Renal cortical epithelial cell (primary cell): ENCODE measurements at places on chromosomes 1 and 21.

- DNase-seq: no peak
Measured at GRCh38 chr1:227066999-227067398, 126.9 kb downstream of the COQ8A start.

- no peak for DNase-seq
Measured at GRCh38 chr1:163145435-163145834, 57.3 kb downstream of the RGS5 start.

DNA sequence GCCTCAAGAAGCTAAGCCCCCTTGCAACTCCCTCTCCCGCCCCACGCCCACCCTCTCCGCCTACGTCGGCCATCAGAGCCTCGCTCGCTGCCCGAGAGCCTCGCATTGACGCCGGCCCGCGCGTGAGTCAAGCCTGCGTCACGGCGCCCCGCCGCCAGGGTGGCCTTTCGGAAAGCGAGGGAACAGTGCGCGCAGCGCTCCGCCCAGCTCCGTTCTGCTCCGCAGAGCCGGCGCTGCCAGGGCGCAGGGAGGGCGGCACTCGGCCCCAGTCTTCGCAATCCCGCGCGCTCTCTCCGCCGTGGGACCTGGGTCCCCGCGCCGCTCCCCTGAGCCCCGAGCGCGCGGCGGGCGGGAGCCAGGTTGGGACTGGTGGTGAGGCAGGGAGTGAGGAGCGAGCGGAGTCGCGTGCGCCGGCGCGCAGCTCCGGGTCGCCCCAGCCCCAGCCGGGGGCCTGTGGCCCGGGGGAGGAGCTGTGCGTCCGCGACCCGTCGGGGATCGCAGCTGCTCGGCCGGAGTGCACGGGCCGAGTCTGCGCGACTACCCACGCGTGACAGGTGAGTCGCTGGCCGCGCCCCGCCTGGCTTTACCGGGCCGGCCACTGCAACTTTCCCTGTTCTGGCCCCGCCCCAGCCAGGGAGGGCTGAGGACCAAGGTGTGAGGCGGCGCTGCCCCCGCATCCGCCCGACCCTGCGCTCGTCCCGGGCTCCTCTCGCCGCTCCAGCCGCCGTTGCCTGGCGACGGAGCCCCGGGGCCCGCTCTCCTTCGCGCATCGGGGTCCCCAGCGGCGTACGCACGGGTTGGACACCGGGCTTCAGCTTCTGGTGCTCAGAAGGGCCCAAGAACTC is at the start of gene SLC6A17:
TSS of gene SLC6A17 (plus strand) at position 165 of the 845 bp plus-strand sequence. CDS start 16,436 bp downstream, outside the sequence.
- DNase-seq: no peak

DNA sequence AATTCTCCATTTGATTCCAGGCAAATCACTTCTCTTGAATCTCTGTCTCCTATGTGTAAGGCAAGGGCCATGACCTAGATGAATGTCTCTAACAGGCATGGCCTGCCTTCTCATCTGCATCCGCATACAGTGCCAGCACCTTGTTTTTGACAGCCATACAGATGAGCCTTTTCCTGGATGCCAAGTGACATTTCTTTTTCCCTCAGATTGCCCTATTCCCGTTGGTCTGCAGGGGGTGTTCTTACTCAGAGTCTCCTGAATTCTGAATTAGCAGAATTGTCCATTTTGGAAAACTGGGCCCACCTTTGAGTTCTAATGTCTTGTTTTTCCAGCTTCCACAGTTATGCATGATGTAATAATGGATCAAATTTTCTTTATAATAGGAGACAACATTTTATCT is 88.0 kb upstream of the ADAR start:
- DNase-seq: no peak

DNA sequence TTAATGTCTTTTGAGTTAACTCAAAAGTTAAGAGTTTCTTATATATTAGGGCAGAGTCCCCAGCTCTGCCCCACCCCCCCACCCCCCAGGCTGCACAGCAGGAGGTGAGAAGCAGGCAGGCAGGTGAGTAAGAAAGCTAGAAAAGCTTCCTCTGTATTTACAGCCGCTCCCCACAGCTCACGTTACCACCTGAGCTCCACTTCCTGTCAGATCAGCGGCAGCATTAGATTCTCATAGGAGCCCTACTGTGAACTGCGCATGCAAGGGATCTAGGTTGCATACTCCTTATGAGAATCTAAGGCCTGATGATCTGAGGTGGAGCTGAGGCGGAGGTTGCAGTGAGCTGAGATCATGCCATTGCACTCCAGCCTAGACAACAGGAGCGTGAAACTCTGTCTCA is 81.9 kb downstream of the SIM2 start:
- DNase-seq: no peak

DNA sequence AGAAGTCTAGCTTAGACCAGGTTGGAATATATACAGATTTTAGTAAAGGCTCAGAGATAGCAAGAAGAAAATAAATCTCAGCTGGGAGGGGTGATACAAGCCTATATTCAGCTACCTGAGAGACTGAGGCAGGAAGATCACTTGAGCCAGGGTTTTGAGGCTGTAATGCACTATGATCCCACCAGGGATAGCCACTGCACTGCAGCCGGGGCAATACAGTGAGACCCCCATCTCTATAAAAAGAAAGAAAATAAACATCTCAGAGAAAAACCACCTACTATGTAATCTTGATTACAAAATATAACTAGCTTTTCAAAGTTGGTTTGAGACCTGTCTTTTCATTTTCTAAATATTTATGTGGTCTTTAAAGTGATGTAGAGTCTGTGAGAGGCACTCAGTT is 47.7 kb downstream of the IL23R start:
- DNase-seq: no peak

DNA sequence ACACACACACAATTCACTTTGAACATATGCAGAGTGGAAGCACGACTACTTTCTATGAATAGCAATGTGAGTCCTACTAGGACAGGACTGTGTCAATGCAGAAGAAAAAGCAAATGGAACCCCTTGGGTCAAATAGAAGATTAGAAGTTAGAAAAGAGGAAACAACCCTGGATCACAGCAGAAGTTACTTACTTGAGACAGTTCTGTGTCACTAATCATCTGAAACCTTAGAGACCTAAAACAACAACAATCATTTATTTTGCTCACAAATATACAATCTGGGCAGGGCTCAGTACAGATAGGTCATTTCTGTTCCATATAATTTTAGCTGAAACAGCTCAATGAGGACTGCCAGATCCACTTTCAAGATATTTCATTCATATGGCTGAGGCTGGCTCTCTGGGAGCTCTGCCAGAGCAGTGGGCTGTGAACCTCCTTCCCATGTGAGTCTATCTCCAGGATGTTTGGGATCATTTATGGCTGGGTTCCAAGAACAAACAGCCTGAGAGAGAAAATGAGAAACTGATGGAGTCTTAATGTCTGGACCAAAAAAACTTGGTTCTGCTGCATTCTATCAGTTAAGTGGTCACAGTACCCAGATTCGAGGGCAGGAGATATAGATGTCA is 42.5 kb upstream of the IL10 start:
- DNase-seq: peak; percentile 82

GRCh38 chr1:203932556-203932955 is 71.2 kb downstream of the SNRPE start:
- no peak for DNase-seq

DNA sequence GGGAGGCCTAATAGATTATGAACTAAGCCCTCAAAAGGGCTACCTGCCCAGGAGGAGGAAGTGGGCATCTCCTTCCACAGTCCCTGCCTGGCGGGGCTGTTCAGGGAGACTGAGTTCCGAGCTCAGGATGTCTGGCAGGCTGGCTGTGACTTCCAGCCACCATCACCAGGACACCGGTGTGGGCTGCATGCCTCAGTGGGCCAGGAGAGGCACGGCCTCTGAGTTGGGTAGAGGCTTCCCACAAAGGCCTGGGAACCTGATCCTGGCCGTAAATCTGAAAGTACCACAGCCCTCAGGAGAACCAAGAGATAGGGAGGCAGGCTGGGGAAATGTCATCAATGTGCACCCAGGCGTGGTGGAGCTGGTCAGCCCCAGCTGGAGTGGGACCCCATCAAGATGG is 29.1 kb downstream of the NTPCR start:
- no peak for DNase-seq

GRCh38 chr1:197695961-197696360 is 79.3 kb downstream of the DENND1B start:
- DNase-seq: no peak

DNA sequence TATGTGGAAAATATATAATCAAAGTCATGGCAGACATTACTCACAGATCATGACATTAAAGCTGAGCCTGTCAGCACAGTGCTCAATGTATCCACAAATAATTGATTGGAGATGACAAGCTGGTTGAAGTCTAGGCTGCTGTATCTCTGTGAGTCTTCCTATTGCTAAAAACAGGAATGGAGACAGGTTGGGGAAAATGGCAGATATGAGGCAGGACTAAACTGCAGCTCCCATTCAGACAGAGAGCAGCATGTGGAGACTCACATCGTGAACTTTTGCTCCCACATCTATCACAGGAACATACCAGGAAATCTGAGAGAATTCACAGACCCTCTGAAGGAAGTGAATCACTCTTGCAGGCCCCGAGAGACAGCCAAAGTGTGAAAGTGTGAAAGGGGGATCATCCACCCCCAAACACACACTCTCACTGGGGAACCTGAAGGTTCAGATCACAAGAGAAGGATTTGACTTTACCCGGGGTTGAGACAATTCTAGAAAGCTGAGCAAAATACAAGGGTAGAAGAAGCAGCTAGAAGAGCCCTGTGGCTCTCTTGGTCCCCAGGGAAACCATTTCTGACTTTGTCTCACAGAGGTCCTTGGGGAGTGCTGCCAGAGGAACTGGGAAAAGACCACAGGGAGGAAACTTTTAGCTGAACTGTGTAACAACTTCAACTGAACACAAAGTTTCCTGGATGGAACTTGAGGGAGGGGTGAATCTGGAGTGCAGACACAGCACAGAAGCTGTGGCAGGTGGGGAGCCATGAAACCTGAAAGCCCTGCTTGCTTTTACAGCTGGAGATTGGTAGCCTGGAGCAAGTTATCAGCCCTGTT is 173.4 kb downstream of the S1PR1 start:
- no peak for DNase-seq

GRCh38 chr21:42409366-42409765 is 5.7 kb downstream of the UBASH3A start:
- no peak for DNase-seq

- no peak for DNase-seq
Measured at GRCh38 chr1:8263791-8264190, 54.1 kb upstream of the SLC45A1 start.

DNA sequence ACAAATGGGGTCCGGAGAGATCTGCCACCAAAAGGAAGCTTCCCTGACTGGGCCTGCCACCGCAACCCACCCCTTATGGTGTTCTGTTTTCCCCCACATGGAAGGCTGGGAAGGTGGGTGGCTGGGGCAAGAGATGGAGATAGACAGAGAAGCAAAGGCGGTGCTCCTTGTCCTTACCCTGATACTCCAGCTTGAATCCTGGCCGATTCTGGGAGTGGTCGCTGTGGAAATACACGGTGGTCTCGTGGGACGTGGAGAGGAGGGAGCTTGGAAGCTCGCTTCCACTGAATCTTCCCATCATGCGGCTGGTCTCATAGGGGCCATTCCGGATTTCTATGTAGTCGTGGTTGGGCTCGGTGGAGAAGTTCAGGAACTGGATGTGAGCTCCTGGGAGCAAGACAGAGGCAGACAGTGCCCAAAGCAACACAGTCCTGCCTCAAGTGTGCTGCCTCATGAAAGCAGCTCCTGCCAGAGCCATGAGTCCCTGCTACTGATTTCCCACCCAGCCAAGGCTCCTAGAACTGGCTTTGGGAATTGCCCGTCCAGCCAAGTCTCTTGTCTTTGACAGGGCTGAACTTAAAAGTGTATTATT is 138.5 kb downstream of the ZSCAN20 start:
- no peak for DNase-seq

GRCh38 chr1:175427625-175428024 is 235.0 kb upstream of the KIAA0040 start:
- DNase-seq: no peak

DNA sequence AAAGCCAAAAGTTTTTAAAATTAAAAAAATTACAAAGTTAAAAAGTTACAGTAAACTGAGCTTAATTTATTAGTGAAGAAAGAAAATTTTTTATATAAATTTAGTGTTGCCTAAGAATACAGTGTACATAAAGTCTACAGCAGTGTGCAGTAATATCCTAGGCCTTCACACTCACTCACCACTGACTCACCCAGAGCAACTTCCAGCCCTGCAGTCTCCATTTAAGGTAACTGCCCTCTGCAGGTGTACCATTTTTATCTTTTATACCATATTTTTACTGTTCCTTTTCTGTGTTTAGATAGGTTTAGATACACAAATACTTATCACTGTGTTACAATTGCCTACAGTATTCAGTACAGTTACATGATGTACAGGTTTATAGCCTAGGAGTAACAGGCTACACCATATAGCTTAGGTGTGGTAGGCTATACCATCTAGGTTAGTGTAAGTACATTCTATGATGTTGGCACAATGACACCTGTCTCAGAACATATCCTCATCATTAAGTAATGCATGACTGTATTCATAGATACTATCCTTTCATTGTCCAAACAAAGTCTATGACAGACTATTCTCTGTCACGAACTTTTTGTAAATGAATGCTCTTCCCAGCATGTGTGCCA is 78.6 kb upstream of the PBX1 start:
- DNase-seq: no peak

- DNase-seq: no peak
Measured at GRCh38 chr21:39984286-39984991, 117.2 kb downstream of the PCP4 start.

- peak; percentile 39 for DNase-seq
Measured at GRCh38 chr1:119635811-119636390, 12.2 kb downstream of the ZNF697 start.

- DNase-seq: peak; percentile 75
Measured at GRCh38 chr1:230186003-230186863, 119.2 kb downstream of the GALNT2 start.

GRCh38 chr1:203273869-203274602 is 31.3 kb upstream of the BTG2 start:
- DNase-seq: no peak

- DNase-seq: peak; percentile 78
Measured at GRCh38 chr1:182968151-182968741, 15.3 kb upstream of the SHCBP1L start.

DNA sequence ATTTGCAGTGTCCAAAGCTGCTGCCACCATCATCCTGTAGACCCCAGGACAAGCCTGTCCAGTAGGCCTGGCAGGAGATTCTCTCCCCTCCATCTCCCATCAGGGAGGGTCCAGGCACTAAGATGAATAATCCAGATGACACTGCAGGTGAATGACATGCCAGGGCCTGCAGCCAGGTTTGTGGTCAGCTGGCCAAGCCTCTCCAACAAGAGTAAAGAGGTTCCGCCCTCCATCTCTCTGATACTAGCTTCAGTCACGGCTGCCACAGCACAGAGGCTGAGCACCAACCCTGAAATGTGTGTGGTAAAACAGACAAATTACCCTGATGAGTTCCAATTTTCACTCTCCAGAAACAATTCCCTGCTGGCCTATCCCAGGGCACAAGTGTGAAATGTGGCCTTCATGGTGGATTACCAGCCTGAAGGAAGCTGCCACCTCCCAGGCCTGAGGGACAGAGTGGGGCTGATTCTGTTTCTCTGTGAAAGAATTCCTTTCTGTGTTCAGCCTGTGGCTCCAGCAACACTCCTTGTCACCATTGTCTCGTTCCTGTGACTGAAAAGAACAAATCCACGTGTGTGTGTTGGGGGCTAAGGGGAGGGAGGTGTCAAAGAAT is 19.9 kb upstream of the LHX4 start:
- DNase-seq: no peak

GRCh38 chr1:109214695-109215623 is 1.2 kb downstream of the SARS1 start:
- peak; percentile 88 for DNase-seq

GRCh38 chr1:83516369-83516768 is 482.6 kb downstream of the TTLL7 start:
- DNase-seq: no peak

- DNase-seq: no peak
Measured at GRCh38 chr1:59014827-59015226, 231.0 kb upstream of the JUN start.

- DNase-seq: no peak
Measured at GRCh38 chr1:8448911-8449661, 131.2 kb downstream of the SLC45A1 start.
